Stimulated activated naive CD4-positive, alpha-beta T cell (primary cell): ENCODE measurements at places on chromosomes 11 and 22.

GRCh38 chr11:121417055-121417551 lies 35.0 kb upstream of the SORL1 start:
- DNase-seq: peak; percentile 44

DNA sequence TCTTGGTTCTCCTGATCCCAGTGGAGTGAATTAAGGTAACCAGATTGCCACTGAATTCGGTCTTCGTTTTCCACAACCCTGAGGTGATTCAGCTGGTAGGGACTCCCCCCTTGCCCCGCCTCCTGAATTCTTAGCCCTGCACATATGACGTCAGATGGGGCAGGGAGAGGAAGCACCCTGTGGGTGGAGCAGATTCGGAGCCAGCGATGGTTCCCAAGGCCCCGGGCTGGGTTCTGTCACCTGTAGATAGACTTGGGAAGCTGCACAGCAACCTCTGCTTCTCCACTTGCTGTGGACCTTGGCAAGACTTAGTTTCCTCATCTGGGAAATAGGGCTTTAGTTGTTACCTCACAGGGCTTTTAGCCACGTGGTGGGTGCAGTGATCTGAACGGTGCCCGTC lies 67.8 kb downstream of the CTTN start:
- no peak for DNase-seq

DNA sequence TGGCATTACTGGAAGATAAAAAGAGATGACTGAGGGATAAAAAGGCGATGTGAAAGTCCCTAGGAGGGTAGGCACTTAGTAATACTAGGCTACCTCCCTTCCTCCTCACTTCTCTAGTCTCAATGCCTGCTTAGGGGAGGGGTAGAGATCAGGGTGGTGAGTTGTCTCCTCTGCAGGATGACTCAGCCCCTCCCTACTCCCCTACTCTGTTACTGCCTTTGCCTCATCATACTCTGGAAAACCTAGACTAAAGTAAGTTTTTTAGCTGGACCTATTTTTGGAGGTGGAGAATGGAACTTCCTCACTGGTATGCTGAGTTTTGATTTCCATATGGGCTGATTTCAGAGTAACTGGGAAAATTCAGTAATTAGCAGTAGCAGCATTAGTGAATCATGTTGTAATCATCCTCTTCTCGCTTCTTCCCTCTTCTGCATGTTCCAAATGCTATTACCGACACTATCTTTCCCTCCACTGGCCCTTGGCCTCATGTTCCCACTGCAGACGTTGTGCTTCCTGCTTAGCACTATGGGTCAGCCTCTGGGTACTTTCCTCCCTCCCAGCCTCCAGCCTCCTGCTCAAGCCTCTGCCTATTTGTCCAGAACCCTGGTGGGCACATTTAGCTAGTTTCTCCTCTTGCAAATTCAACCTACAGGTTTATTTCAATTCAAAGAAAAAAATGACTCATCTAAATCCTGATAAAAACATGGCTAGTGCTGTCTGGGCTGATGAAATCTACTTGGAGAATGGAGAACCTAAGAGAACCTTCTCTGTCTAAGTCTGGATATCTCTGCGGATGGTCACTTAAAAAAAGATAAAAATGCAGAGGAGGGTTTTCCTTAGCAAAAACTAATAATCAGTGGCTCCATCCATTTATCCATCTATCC lies 281.7 kb downstream of the ST3GAL4 start:
- no peak for DNase-seq

DNA sequence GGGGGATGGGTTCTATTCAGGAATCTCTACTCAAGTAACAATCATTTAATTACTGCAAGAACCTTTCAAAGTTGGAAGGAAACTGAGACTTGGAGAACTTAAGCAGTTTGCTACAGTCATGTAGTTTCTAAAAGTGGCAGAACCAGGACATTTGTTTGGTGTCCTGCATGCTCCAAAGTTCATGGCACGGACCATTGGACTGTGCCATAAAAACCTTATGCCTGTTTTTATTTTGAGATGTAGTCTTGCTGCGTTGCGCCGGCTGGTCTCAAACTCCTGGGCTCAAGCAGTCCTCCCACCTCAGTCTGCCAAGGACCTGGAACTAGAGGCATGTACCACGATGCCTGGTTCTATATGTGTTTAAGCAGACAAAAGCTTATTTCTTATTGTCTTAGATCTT lies 18.6 kb upstream of the AIFM3 start:
- no peak for DNase-seq

DNA sequence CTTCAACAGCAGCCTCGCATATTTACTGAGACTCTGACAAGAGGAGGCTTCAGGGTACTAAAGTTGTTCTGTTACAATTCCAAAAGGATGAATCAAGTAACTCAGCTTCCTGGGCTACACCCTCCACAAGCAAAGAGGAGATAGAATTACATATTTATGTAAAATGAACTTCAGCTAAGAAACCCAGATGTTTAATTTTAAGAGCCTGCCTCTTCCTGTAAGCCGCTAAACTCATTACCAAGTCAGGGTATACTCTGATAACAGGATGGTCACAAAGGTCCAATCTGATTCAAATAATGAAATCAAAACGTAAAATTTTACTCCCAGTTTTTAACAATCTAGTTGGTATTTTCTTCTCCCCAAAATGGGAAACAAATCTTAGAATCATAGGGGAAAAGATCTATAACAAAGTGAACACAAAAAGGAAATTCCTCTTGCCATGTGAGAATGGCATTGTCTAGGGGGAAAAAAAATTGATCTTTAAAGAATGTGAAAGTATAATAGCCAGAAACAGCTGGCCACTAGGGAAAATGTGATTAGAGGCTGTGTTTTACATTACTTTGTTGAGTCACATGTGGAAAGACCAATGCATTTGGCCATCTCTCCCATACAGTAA lies 30.9 kb downstream of the CHEK2 start:
- DNase-seq: no peak

DNA sequence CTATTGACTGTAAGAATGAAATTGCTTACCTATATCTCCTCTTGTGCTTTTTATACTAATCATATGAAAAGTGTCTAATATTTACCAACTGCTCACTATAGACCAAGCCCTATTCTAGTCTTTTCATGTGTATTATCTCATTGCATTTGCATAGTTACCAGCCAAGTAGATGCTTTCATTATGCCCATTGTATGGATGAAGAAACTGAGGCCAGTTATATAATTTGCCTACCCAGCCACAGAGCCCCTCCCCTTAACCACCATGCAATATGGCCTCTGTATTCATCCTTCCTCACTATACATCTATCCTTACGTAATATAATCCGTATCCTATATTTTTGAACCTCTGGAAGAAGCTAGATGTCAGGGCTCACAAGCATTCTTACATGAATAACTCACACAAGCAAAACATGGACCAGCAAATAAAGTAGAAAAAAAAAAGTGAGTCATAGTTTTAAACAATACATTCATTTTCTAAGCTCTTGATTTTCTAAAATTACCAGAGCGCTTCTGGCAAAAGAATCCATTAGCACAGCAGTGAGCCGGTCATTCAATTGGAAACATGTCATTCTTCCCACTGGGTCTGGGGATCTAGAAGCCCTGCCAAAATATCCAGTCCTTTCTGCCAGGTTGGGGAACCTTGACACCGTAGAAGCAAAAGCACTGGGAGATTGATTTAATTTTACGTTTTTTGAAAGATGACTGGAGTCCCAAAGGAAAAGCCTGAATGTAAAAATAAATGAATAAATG lies 80.0 kb downstream of the C11orf91 start:
- no peak for DNase-seq

DNA sequence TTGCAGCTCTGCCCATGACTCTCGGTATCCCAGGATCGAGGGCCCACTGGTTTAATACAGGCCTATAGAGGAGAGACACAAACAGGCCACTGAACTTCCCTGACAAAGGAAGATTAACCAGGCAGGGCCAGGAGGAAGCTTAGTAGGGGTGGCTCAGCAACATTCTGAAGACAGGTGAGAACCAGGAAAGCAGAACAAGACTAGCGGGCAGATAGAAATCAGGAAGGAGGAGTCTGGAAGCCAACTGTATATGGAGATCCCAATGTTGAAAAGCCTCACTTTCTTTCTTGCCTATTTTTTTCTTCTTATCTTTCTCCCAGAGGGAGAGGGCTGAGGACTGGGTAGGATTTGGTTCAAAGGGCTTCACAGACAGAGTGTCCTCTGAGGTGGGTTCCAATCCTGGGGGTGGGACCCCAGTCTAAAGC lies 5.4 kb downstream of the PI4KA start:
- DNase-seq: no peak

GRCh38 chr11:96232132-96232531 lies 110.9 kb downstream of the MAML2 start:
- DNase-seq: no peak

DNA sequence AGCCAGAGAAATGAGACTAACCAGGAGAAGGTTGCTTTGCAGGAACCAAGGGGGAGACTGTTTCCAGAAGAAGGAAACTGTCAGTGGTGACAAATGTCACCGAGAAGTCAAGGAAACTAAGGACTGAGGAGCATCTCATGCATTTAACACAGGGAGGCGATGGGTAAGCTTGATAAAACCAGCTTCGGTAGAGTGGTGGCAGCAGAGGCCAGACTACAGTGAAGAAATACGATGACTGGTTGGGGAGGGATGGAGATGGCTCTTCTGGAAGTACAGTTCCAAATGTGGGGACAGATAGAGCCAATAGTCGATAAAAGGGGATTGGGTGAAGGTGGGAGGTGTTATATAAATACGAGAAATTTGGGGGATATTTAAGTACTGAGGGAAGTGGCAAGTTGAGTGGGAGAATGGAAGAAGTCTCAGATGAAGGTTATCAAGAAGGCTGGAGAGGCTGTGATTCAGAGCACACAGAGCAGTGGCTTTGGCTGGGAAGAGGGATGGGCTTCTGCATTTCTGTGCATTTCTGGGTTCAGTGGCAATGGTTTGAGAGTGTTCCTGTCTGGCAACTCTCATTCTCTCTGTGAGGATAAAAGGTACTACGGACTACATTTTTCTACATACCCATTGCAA lies 29.2 kb downstream of the SC5D start:
- peak; percentile 6 for DNase-seq

DNA sequence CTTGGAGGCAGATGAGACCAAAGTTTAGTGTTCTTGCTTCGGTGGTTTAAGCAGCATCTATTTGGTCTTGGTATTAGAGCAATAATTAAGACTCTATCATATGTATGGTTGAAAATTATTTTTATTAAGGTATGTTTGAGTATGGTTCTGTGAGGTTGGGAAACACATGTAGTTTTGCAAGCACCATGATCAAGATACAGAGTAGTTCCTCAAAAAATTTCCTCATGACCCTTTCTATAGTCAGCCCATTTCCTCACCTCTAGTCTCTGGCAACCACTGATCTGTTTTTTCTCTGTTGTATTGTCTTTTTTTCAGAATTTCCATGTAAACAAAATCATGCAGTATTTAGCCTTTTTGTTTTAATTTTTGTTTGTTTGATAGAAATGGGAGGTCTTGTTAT lies 18.4 kb downstream of the MTMR3 start:
- no peak for DNase-seq

GRCh38 chr11:34252015-34252414 lies 105.8 kb downstream of the ABTB2 start:
- DNase-seq: no peak

- no peak for DNase-seq
These were observed 13.4 kb downstream of the CCDC134 start for GRCh38 chr22:41813726-41814410.

GRCh38 chr22:45101515-45102227 lies 62.1 kb upstream of the NUP50 start:
- no peak for DNase-seq

DNA sequence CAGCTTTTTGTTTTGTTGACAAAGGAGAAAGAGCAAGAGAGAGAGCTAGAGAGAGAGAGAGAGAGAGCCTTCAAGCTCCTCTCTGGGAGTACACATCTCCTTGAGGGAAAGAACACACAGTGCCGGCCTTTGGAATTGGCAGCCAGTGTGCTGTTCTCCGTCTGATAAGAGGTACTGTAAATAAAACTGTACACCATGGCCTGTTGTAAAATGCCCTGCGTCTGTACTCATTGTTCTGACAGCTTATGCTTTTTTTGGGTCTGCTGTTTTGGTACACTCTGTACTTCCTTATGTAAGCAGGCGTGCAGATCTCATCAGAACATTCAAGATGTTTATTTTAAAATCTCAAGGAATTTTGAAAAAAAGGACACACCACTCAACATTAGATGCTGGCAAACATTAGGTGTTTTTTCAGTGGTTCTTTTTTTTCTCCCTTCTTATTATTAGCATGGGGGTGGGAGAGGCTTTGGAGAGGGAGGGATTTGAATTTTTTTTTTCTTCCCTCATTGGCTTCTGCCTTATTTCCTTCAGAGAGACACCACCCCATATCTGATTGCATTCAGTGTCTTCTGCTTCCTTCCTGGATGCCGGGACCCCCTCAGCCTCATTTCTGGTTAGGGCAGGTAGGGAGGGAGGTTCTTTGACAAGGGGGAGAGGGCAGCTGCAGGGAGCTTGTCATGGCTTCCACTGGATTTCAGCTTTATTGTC lies 116.8 kb upstream of the NNMT start:
- no peak for DNase-seq

DNA sequence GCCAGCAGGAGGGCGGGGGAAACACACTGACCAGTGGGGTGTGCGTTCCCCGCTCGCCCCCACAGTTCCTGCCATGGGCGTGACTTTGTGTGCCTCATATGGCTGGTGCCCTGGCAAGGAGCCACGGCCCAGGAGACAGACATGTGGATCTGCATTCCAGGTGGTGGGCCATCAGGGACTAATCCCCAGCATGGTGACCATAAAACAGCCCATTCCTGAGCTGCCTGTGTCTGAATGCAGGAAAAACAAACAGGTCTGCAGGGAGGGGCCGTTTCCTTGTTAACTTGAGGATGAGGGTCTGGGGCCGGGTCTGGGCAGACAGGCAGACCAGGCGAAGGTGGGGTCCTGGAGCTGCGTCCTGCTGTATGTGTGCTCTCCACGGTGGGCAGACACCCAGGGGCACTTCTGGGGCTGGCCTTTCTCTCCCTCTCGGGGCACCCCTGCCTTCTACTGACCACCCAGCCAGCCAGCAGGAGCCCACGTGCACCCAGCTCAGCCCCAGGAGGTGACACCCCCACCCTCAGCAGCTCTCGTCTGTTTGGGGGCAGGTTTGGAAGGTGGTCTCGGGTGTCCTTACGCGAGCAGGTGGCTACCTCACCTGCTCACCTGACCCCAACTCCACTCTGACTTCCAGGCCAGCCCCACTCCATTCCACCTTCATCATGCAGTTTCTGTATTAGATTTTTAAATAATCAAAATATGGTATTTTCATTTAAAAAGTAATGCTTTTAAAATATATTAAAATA lies 120.3 kb downstream of the KCNQ1OT1 start:
- DNase-seq: no peak
